ENCODE measurements at places on chromosomes 2 and 18.

- DNase-seq, result no peak
Measured at GRCh38 chr2:77009307-77009706, 512.9 kb downstream of the LRRTM4 start.

GRCh38 chr2:101806701-101807100 lies 109.2 kb downstream of the MAP4K4 start:
- no peak for DNase-seq

GRCh38 chr2:215429424-215429823 lies 6.4 kb downstream of the FN1 start:
- DNase-seq, result no peak

- no peak for DNase-seq
Measured at GRCh38 chr2:60553495-60554073, at the start of gene BCL11A. Gene BCL11A, minus strand, starts transcription at chr2:60553654. Its CDS starts 384 bp downstream, at chr2:60553270.

DNA sequence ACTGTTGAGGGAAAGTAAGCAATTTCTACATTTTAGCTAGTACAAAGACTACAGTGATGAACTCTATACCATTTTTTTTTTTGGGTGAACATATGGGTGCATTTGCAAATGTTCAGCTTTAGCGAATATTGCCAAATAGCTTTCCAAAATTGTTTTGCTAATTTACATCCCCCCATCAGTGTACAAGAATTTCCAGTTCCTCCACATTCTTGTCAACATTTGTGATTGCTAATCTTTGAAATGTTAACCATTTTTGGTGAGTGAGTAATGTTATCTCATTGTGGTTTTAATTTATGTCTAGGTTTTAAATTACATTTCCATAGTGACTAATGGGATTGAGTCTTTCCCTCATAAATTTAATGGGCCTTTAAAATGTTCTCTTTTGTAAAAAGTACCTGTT lies 16.4 kb upstream of the CNRIP1 start:
- no peak for DNase-seq

DNA sequence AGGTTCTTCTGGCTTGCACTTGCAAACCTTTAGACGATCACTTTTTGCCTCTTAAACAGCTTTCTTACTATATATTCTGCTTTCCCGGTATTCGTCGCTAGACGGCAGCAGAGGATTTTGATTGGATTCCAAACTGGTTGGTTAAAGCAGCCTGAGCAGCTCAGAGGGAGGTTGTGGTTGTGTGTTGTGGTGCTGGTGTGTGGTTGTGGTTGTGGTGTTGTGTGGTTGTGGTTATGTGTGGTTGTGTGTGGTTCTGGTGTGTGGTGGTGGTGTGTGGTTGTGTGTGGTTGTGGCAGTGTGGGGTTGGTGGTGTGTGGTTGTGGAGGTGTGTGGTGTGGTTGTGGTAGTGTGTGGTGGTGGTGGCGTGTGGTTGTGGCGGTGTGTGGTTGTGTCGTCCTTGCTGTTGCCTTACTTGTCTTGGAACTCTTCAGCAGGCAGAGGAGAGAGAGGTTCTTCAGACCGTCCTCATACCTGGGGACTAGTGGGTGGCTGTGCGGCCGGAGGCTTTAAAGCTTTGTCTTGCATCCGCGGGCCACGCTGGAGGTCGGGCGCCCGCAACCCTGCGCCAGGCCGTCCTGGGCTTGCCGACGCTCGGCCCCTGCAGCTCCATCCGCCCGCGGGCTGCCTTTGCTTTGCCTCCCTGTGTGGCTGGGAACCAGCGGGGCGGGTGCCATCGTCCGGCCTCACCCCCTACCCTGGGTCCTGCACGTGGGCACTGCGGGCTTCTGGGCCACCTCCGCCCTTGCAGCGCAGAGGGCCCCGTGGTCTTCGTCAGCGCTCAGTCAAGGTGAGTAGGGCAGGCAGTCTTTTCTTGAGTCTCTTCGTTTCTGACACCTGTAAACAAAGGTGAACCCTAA lies 190.8 kb downstream of the ARHGAP28 start:
- no peak for DNase-seq

DNA sequence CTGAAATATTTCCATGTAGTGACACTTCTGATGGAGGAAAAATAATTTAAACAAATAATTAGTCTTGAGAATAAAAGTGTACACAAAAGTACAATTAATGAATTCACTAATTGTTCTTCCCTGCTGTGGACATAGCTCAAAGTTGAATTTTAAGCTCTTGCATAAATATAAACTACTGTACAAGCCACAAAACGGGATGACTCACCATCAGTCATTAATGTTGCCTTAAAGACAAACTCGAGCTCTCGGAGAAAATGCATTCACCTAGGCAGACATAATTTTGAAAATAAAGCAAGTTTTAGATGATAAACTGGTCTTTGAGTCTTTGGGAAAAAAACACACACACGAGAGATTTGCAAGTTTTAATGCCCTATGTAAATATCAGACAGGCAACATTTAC lies 436.4 kb downstream of the ZNF521 start:
- DNase-seq, result no peak

DNA sequence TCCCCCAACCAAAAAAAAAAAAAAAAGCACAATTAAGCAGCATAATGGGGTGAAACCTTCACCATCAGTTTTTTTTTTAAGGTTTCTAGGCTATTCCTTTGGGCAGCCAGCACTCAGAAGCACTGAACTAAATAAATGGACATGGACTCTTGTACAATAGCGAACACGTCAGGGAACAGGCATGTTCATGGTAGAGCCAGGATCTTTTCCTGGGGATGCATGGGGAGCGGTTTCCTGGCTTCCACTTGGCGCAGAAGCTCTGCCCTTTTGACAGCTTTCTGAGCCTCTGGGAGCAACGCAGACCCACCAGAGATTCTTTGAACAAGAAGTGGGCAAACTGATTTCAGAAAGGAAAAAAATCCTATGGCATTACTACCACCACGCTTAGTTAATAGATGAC lies 35.0 kb downstream of the ALPK2 start:
- DNase-seq, result no peak

DNA sequence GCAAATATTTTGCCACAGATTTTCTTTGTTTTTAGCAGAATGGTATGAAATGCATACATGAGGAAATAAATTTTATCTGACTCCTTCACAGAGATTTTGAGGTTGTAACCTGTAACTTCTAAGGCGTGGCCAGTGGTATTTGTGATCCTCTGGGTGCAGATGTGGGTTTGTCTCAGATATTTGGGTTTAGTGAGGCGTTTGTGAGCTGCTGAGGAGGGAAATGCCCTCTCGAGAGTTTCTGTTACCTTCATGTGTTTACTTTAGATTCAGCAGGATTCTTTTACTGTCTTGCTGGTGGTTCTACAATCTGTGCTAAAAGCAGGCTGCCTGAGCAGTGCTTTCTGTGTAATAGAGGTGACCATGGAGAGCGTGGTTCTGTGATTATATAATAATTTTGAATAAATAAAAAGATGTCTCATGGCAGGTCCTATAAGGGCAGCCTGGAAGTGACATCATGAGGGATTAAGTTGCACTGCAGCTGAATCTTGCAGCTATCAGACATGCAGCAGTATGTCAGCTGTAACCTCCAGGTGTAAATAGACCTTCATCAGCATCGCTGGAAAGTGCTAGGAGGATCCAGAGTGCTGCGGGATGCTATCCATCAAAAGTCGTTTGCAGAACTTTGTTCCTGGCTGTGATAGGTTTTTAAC lies 34.1 kb downstream of the TANC1 start:
- no peak for DNase-seq

DNA sequence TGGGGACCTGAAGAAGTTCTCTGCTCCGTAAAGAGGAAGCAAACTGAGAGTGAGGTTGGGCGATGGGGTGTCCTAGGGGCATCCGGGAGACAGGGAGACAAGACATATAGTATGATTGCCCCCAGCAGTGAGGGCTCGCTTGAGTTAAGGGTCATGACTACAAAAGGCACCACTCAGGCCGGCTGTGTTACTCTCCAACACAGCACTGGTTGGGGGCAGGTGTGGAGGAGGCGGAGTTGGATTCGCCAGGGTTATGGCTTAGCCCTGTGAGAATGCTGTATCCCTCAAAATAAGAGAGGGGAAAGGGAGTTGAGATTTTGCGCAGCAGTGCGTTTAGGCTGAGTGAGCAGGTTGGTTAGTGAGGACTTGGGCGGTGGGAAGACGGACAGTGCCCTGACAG lies 12.0 kb downstream of the DYSF start:
- DNase-seq, result no peak

GRCh38 chr2:227146456-227146855 lies 17.5 kb downstream of the COL4A4 start:
- DNase-seq, result no peak

DNA sequence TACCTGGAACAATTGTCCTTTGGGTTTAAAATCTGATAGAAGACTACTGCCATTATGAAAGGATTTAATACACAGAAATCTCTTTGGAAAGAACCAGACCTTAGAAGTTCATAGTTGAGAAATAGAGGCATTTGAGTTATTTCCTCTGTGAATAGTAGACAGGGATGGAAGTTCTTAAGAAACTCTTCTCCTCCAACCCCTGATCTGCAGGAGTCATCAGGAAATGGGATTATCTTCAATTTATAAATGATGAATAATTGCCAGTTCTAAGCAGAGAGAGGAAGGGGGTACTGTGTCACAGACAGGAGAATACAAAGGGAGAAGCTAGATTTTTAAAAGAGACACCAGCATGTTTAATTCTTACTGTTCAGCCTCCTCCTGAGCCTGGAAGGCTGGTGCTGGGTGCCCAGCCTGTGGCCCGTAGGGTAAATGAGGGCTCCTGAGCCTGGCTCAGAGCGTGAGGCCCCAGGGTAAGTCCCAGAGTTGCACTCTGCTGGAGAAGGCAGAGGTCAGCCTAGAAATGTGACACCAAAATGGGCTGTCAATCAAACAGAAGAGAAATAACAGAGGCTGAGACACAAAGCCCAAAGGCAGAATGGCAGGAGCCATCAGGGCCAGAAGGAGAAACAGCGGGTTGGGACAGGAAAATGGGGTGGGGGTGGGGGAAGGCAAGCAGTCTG lies 58.2 kb upstream of the PKDCC start:
- DNase-seq, result no peak

GRCh38 chr2:46181789-46182530 lies 115.2 kb upstream of the EPAS1 start:
- DNase-seq, result no peak

DNA sequence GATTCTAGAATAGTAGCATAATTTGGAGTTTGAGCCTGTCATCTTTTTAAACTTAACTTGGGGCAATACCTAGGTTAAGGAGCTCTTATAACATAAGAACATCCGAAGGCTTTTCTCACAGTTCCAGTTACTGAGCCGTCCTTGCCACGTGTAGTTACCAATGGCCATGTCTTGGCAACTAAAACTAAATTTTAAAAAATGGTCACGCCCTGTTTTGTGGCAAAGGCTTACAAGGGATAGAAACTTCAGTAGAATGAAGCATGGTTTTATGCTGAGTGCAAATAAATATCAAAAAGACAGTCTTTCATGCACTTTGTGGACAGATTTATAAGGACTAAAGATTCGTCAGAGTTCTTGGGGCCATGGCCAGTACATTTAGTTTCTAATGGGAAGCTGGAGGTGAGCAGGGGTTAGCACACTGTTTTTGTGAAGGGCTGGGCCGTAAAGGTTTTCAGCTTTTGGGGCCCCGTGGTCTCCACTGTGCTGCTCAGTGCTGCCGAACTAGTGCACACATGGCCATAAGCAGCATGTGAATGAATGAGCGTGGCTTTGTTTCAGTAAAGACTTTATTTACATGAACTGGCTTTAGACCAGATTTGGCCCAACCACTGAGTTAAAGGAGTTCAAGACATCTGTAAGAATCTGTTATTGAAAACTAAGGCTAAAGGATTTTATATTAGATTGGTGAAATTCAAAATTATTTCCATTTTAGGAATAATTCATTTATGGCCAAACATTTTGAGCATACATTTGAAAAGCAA lies 41.1 kb downstream of the GRHL1 start:
- DNase-seq, result no peak

DNA sequence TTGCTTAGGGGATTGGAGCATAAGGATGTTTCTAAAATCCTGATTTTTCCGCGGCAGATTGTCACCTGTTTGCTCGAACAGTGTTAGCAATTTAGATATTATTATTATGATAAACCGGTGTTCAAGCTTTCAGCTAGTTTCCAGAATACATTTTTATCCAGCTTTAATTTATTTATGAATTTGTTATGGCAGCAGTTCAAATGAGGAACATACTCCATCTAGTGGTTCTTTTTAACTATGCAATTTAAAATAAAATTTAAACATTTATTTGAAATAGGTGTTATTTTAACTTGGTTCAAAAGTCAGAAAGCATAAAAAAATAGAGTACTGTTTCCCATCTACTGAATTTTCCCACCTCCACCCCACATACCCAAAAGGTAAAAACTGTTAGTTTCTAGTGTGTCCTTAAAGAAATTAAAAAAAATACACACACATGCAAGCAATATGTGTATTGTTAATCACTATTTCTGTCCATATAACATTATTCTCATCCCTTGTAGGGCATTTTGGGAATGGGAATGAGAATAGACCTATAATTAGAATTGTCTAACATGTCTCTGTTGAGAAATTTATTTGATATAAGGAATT lies 23.2 kb downstream of the ACOXL start:
- no peak for DNase-seq

DNA sequence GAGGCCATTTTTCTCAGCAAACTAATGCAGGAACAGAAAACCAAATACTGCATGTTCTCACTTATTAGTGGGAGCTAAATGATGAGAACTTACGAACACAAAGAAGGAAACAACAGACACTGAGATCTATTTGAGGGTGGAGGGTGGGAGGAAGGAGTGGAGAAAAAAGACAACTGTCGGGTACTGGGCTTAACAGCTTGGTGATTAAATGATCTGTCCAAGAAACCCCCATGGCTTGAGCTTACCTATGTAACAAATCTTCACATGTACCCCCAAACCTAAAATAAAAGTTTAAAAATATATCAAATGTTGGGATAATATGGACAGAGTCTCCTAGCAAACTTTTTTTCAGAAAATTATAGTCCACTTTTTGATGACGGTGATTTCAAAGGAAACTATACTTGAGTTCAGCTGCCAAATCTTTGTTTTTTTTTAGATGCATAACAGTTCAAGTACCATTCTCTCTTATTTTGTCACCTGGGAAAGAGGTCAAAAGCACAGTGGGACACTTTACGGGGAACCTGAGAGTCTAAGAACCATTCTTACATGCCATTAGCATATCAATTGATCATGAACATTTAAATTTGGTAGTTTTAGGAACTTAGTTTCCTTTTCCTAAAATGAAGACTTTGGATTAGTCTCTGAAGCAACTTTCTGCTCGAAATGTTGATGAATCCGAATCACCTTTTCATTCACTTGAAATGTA lies 835.0 kb downstream of the NRXN1 start:
- DNase-seq, result no peak

GRCh38 chr2:38192976-38193375 lies 117.0 kb upstream of the CYP1B1 start:
- DNase-seq, result no peak

GRCh38 chr2:124080281-124081153 lies 55.4 kb downstream of the CNTNAP5 start:
- DNase-seq, result no peak

GRCh38 chr2:234462218-234462992 lies 34.5 kb downstream of the ARL4C start:
- no peak for DNase-seq

DNA sequence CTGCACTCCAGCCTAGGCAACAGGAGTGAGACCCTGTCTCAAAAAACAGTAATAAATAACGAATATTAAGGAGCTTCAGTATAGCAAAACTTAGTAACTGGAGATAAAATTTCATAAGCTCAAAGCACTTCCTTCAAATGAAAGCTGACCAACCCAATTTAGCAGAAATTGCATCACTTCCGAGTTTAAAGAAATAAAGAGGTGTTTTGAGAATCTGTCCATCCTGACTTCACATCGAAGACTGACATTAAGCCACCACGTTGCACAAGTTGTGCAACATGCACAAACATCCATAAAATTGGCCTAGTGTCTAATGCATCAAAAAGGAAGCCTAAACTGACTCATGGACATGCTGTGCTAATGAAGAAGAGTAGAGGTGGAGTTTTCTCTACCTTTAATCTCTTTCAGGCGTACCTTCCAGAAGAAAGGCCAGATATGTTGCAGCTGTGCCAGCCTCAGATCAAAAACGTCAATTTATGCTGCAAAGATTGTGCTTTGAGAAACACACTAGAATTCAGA lies 7.7 kb upstream of the DSG3 start:
- DNase-seq, result no peak
